ENCODE measurements at places on chromosomes 5 and 9. TPM values are rescaled to one million over a fixed set of nuclear protein-coding genes. Genes with fewer than 3 reads are reported as not detected.

SEC61B gene
- total RNA-seq: 172 TPM

ZNF366 gene
- 6.8 TPM for total RNA-seq

PTGS1 gene
- 8.1 TPM for total RNA-seq

GRCh38 chr9:102244916-102245315, 506.5 kb upstream of the GRIN3A start:
- DNase-seq: no peak

- DNase-seq: peak; percentile 87
Observed at GRCh38 chr5:83265318-83265717, 188.0 kb downstream of the XRCC4 start.

GRCh38 chr9:38371495-38371894, 21.0 kb upstream of the ALDH1B1 start:
- DNase-seq: peak; percentile 52

AIF1L gene
- not detected for total RNA-seq

LRRC14B gene
- total RNA-seq: not detected

Measured in stomach (tissue), 19 donors.